ENCODE measurements at places on chromosomes 7 and 10. TPM values are rescaled to one million over a fixed set of nuclear protein-coding genes. Genes with fewer than 3 reads are reported as not detected.
A peak's percentile ranks its signal among the peaks of the same experiment; 100 is the strongest.

The MSMB gene
- 7.4 TPM for total RNA-seq

GRCh38 chr7:70833726-70834125 is 298.2 kb upstream of the GALNT17 start:
- H3K27me3 ChIP-seq: no peaks in the 10 kb centered on the region
- H3K27ac ChIP-seq: no peak overlapping the region
- DNase-seq: no peak
- H3K4me1 ChIP-seq: no peaks in the 10 kb centered on the region
- no peaks in the 10 kb centered on the region for H3K36me3 ChIP-seq

GRCh38 chr7:132622081-132622480 is 45.8 kb upstream of the PLXNA4 start:
- no peaks in the 10 kb centered on the region for H3K4me1 ChIP-seq
- peaks cover 57% of the 10 kb centered on the region for H3K27me3 ChIP-seq
- H3K27ac ChIP-seq: no peak overlapping the region
- H3K36me3 ChIP-seq: no peaks in the 10 kb centered on the region

GRCh38 chr7:141573511-141573910 is 22.3 kb downstream of the AGK start:
- DNase-seq: no peak
- no peak overlapping the region for H3K27ac ChIP-seq
- no peaks in the 10 kb centered on the region for H3K4me1 ChIP-seq
- H3K36me3 ChIP-seq: no peaks in the 10 kb centered on the region
- H3K4me3 ChIP-seq: no peak overlapping the region

The BMPER gene
- total RNA-seq: not detected

The LRRC4 gene
- total RNA-seq: not detected

- peak; percentile 18 for DNase-seq
- H3K27ac ChIP-seq: no peak overlapping the region
- peaks cover 10% of the 10 kb centered on the region for H3K36me3 ChIP-seq
- H3K4me1 ChIP-seq: peaks cover 10% of the 10 kb centered on the region
- peaks cover 26% of the 10 kb centered on the region for H3K27me3 ChIP-seq
Observed at GRCh38 chr7:90119178-90119971, 34.9 kb upstream of the STEAP1 start.

GRCh38 chr10:929960-930624 is 1.4 kb downstream of the LARP4B start:
- DNase-seq: no peak
- peaks cover 72% of the 10 kb centered on the region for H3K36me3 ChIP-seq
- peak overlapping the region; percentile 87 for H3K27ac ChIP-seq
- peak overlapping the region; percentile 83 for H3K4me3 ChIP-seq

- no peak for DNase-seq
- H3K36me3 ChIP-seq: no peaks in the 10 kb centered on the region
- H3K4me1 ChIP-seq: no peaks in the 10 kb centered on the region
Observed at GRCh38 chr10:78600740-78601139, 468.0 kb upstream of the ZMIZ1 start.

The RBP4 gene
- total RNA-seq: 1.5 TPM
